Activated naive CD8-positive, alpha-beta T cell treated with anti-CD3 and anti-CD28 coated beads, Interleukin-2, amount 10 ng/mL, durations not matched to agents 7 days and 5 days (primary cell): ENCODE measurements at places on chromosomes 5 and 9.

DNA sequence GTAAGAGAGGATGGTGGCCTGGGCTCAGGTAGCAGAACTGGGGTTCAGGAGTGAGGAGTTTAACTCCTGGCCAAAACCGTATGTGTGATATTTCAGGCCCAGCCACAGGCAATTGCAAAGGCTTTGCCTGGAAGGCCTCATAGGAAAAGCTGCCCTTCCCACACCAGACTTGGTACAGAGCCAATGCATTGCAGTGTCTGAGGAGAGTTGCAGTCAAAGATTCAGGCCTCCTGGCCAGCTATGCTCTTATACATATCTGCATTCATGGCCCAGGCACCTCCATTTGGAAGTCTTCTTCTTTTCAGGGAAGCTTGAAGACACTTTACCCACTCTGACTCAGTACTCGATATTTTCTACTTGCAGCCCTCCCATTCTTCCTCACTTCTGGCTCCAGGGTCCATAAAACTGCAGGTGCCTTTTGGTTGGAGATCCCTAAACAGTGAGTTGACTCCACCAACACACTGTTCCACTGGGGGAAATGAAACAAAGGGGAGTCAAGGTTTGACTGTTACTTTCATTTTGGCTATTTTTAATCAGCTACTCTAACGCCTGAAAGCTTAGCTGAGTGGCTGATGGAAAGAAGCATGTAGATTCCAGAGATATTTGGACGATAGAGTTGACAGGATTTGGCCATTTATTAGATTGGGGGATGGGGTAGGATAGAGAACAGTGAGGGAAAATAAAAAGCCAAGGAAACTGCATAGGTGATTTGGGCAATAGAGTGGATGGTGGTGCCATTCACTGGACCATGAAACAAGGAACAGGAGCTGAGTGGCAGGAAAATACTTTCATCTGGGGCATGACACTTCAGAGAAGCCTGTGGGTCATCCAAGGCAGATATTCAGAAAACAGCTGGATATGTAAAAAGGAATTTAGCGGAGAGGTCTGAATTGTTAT lies 30.6 kb upstream of the IL33 start:
- no peak for DNase-seq

GRCh38 chr5:174693697-174694385 lies 30.5 kb upstream of the MSX2 start:
- no peak for DNase-seq

DNA sequence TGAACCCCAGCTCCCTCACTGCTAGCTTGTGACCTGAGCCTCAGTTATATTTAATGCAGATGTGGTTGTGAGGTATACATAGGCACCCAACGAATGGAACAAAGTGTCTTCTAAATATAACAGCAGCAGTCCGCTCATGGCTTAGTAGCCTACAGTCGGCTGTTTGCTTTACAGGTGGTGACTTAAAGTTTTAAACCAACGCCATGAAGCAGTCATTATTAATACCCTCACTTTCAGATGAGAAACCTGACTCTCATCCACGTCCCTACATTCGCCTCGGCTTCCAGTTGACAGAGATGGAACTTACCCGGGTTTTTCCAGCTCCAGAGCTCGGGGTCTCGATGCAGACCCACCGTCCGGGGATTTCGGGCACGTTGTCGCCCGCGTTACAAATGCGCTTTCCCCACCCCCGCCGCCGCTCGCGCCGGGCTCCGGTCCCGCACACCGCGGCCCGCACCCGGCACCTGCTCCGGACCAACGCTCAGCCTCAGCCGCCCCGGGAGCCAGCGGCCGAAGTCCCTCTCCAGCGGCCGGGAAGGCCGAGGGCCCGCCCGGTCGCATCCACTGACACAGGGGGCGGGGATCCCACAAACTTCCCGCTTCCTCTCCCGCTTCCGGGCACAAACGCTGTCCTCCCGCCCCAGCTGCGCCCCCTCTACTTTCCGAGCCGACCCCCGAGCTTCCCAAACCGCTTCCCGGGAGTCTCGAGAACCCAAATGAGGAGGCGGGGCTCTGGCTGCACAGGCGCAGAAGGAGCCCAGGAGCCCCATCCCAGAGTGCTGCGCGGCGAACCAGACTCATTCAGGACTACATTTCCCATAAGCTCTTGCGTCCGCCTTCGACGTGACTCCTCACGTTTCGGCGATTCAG lies at the start of gene ZNF782:
ZNF782 (minus strand) TSS at position 734 of the 870 bp plus-strand sequence. CDS start 2,553 bp downstream, outside the sequence.
- peak; percentile 82 for DNase-seq

DNA sequence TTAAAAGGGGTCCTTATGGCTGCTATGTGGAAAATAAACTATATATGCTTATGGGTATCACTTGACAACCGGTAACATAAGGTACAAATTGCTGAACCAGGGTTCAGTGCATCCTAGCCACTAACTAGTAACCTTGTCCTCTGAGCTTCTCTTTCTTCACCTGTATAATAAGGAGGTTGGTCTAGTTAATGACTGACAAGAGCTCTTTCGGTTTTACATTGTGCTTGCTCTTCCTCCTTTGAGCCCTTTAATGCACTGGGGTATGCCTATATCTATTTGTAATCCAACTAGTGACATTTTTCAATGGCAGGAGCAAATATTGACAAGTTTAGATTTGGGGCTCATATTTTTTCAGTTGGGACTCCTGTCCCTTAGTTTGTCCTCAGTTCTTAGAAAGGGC lies 66.1 kb downstream of the NPR3 start:
- DNase-seq, result no peak

GRCh38 chr9:32508728-32509127 lies 17.3 kb downstream of the RIGI start:
- no peak for DNase-seq

DNA sequence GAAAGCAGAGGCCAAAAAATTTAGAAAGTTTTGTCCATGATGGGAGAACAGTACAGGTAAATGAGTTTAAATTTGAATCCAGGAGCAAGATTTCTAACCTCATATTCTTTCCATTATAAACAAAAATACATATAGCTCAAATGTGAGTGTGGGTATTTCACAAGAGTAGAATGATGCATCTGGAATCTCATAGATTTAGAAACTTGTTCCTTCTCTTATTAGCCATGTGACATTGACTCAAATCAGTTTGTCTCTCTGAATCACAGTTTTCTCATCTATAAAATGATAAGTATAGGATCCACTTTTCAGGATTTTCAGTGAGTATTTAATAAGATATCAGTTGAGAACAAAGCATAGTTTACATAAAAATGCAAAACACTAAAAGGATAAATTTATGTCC lies 436.3 kb upstream of the PAPPA start:
- no peak for DNase-seq

- no peak for DNase-seq
Observed at GRCh38 chr5:129820-130219, 37.9 kb downstream of the PLEKHG4B start.

- no peak for DNase-seq
Observed at GRCh38 chr5:135362102-135362501, 36.9 kb downstream of the MACROH2A1 start.

- DNase-seq, result no peak
Observed at GRCh38 chr5:154493274-154493673, 15.2 kb upstream of the HAND1 start.

- peak; percentile 43 for DNase-seq
Observed at GRCh38 chr9:90915693-90916092, 114.1 kb downstream of the SYK start.

GRCh38 chr9:93949073-93949693 lies 6.0 kb downstream of the BARX1 start:
- DNase-seq, result no peak

DNA sequence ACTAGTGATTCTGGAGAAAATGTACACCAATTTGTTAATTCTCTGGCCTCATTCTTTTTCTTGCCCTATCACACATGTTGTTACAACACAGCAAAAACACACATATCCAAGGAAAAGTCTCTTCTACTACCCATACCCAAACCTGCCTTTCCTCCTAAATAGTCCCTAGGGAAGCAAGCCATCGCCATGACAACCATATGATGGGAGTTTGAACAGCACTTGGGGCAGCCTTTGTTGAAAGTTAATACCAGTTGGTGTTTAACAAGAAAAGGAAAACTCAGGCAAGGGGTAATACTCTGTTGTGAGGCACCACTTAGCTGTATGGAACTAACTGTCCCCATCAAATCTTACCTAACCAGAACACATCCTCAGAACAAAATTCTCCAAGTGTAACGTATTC lies 1.7 kb downstream of the TRPM3 start:
- DNase-seq, result no peak
